Central memory CD4-positive, alpha-beta T cell (primary cell): ENCODE measurements at places on chromosomes 1 and 21.

- no peak for DNase-seq
These were observed 57.3 kb downstream of the HS2ST1 start for GRCh38 chr1:86971778-86972177.

DNA sequence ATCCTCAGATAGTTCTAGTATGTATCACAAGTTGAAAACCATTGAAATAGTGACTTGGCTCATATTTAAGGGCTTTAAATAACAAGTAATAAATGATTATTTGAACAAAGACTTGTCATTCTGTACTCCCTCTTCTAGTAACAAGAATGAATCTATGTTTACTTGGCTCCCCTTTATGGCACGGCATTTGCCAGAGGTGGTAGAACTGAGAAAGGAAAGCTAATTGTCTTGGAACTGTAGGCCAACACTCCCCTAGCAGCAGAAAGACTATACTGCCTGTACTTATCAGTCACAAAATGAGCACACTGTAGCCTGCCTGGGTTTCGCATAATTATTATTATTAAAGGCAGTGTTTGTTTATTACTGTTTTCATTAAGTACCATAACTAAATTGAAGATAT lies 29.6 kb upstream of the SMYD2 start:
- DNase-seq: no peak

GRCh38 chr1:236307435-236307834 lies 25.7 kb upstream of the ERO1B start:
- DNase-seq: no peak

- no peak for DNase-seq
These were observed 34.8 kb downstream of the SLC35D1 start for GRCh38 chr1:67019121-67019520.

DNA sequence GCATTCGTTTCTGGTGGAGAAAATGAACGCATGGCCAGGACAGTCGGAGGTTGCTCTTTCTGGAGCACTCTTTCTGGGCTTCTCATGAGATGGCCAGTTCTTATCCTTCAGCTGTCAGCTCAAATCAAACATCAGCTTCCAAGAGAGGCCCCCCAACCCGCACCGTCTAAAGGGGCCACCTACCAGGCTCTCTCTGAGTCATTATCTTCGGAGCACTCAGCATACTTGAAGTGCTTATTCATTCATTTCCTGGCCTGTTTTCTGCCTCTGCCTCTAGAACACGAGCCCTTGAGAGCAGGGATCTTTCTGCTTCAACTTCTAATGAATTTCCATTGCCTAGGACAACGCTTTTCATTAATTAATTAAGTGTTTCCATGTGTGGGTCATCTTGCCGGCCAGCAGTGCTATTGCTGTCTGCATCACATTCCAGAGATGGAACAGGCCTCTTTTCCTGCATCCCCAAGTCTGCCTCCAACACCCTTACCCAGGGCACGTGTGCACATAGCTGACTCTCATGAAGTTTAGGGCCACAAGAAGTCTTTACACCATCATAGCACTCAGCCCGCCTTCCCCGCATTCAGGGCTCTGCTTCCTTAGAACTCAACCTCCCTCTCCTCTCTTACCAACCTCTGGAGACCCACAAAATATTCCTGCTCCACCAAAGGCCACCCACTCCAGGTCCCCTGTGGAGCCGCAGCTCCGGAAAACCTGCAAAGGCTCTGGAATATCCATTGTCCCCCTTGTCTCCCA lies 52.1 kb upstream of the LAPTM5 start:
- no peak for DNase-seq

DNA sequence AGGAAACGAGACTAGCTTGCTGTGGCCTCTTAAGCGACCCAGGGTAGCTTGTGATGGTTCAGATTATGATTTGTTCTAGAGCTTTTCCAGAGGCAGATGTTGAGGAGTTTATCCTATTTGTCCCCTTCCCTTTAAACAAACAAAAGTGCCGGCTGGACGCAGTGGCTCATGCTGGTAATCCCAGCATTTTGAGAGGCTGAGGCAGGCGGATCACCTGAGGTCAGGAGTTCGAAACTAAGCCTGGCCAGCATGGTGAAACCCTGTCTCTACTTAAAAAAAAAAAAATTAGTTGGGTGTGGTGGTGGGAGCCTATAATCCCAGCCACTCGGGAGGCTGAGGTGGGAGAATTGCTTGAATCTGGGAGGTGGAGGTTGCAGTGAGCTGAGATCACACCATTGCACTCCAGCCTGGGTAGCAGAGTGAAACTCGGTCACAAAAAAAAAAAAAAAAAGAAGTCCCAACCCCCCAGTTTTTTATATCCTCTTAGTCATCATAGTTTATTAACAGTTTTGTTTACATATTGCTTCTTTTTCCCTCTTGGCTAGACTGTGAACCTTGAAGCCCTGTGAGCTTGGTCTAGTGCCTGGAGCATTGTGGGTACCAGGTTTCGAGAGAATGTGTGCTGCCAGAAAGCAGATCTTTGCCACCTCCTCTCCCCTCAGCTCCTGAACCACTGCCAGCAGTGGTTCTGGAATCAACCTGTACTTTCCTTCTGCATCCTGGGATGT lies 29.8 kb downstream of the MAPKAPK2 start:
- peak; percentile 27 for DNase-seq

GRCh38 chr1:246805135-246805716 lies 81.0 kb downstream of the SCCPDH start:
- DNase-seq: no peak

DNA sequence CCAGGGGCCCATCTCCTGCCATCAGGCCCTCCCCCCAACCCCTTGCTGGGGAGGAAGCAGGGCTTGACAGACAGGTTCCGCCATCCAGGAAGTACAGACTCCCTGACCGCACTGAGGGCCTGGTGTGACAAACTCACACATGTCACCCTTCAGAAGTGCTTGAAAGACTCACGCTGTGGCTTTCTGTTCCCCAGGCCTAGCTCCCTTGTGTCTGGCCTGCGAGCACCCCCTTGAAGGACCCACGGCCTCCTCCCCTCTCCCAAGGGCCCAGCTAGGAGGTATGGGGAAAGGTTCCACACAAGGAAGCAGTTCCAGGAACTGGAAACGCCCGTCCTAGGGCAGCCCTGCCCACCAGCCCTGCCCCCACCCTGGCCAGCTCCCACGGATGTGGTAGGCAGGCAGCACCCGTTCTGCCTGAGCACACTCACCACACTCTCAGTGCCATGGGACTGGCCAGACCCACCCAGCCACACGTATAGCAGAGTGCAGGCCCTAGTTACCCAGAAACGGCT lies 26.7 kb downstream of the SLC2A1 start:
- DNase-seq: peak; percentile 85

GRCh38 chr21:36756527-36756926 lies 57.6 kb downstream of the SIM2 start:
- DNase-seq: no peak

GRCh38 chr1:163094589-163094988 lies 25.4 kb downstream of the RGS4 start:
- DNase-seq: no peak

GRCh38 chr1:158374860-158375259 lies 21.2 kb downstream of the CD1E start:
- DNase-seq: no peak

GRCh38 chr1:201291916-201292315 lies 8.6 kb downstream of the PKP1 start:
- no peak for DNase-seq

- DNase-seq: no peak
These were observed 214.6 kb downstream of the DUSP10 start for GRCh38 chr1:221527302-221527701.

DNA sequence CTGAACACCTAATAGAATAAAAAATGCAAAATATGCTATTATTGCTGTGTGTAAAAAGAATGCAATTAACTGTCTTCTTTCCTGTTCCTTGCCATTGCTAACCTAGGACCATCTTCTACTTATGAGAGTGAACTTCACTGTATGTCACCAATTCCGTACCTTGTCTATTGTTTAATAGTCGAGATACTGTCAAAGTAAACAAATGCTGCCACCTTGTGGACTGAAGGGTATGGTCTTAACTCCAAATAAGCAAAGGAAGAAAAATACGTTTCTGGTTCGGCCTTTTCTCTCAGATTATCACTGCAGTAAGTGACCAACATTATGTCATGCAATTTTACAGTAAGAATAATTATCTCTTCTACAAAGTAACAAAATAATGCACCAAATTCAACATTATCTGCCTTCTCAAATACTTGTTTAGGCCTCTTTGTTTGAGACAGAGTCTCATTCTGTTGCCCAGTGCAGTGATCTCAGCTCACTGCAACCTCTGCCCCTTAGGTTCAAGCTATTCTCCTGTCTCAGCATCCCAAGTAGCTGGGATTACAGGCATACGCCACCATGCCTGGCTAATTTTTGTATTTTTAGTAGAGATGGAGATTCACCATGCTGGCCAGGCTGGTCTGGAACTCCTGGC lies 133.4 kb downstream of the COP1 start:
- peak; percentile 11 for DNase-seq

GRCh38 chr1:234975941-234976860 lies 152.4 kb downstream of the TOMM20 start:
- DNase-seq: no peak

GRCh38 chr1:188371295-188371806 lies 1542.6 kb downstream of the PLA2G4A start:
- no peak for DNase-seq

DNA sequence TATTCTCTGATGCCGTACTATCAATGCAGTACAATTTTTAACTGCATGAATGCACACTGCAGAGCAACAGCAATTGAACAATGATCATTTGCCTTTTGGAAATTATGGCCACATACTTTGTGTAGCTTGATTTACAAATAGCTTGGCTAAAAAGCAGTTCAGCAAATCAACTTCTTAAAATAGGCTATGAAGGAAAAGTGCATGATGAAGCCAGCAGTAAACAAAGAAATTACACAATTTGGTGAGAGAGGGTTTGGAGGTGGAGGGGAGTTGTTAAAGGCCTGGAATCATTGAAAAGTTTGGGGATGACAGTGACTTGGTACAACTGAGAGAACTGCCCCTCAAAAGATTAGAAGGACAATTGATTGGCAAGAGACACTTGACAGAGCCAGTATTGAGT lies 6.5 kb downstream of the PIGM start:
- no peak for DNase-seq

- no peak for DNase-seq
These were observed 12.5 kb upstream of the SRM start for GRCh38 chr1:11072216-11072917.

DNA sequence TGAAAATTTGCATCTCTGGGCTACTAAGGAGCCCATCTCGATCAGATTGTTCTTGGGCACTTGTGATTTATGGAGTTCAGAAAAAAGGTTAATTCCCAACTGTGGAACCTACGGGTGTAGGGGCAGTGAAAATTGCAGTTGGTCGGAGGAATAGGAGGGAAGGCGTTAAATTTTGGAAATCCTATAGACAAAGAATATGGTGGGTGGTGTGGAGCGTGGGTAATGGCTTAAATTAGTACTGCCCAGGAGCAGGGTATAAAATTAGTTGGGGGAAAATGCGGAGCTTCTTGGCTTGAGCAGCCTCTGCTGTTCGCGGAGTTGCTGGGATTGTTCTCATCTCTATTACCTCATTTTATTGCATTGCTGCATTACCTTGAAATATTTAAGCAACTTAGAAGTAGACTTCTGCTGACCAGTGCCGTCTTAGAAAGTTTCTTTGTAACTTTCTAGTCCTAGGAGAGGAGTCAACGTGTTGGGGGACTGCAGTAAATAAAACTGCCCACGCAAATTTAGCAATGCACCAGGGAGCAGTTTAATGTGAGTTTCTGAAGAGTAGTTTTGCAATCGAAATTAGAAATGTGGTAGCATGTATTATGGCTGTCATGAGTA lies 514 bp downstream of the S1PR1 start:
- DNase-seq: peak; percentile 35

DNA sequence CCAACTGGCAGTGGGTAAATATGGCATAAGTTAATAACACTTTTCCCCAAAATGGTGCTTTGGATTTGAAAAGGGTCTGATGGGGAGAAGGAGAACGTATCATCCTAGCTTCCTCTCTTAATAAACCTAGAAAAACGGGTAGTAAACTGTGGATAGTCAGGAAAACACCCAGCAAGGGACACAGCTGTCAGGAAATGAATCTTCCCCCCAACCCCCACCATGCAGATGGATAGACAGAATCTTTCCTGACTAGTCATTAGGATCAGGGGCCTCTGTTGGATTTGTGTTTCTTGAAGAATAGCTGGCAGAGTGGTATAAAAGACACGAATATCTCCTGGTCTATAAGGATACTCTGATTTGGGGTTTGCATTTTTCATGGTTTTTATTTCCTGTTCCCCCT lies 22.5 kb upstream of the LAX1 start:
- no peak for DNase-seq

- DNase-seq: no peak
These were observed 74.5 kb downstream of the NPHP4 start for GRCh38 chr1:5917591-5918274.

DNA sequence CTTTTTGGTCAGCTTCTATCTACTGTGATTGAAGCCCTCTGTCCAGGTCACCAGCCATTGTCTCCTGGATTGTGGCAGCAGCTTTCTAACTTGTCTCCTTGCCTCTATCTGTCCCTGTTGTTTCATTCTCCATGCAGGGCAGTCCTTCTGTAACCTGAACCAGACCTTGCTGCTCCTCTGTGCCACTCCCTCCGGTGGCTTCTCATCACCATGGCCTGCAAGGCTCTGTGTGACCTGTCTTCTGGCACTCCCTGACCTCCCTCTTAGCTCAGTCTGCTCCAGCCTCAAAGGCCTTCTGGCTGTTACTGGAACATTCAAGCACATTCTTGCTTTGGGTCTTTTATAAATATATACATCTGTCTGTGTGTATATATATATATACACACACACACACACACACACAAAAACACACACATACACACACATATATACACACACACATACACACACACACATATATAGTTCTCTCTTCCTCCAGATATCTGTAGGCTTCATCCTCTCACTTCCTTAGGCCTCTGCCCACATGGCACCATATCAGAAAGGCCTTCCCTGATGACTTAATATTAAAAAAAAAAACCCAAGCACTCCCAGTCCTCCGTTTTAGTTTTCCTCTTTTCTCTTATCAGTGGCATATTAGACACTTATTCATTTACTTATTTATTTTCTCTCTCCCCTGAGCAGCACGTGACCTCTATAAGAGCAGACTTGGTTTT lies 21.2 kb upstream of the JUN start:
- DNase-seq: no peak

GRCh38 chr1:31591425-31592093 lies 15.2 kb downstream of the TINAGL1 start:
- no peak for DNase-seq
